NCI-H1694 (cell line): ENCODE measurements at places on chromosomes 13 and 19.

GRCh38 chr19:57034544-57034943 is 85.2 kb upstream of the USP29 start:
- DNase-seq, result no peak

DNA sequence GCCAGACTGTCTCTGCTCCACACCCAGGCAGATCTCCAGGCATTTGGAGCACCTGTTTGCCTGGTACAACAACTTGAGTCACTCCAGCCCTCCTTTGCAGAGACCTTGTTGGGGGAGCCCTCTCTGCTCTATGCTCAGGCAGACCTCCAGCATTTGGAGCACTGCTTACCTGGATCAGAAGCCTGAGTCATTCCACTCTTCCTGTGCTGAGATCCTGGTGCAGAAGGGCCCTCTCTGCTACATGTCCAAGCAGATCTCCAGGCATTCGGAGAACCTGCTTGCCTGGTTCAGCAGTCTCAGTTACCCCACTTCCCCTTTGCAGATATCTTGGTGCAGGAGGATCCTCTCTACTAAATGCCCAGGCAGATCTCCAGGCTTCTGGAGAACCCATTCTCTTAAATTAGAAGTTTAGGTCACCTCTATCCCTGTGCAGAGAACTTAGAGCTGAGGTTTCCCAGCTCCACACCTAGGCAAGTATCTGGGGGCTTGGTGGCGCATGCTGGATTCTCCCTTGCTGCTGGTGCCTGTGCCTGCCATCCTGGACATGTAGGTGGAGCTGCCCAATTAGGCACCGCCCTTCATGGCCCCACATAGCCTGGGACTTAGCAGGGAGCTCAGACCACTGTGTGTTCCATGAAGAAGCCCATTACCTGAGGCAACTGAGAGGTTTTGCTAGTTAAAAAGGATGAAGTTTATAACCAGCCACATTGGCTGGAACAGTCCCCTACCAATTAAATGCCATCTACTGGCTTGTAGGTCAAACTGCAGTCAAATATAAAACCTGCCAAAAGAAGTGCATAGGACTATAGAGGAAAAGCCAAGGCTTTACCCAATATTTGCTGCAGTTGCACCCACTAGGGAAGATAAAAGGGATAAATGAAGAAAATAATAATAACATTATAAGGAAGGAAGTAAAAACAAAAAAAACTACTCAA is 97.6 kb upstream of the SLITRK6 start:
- no peak for DNase-seq

DNA sequence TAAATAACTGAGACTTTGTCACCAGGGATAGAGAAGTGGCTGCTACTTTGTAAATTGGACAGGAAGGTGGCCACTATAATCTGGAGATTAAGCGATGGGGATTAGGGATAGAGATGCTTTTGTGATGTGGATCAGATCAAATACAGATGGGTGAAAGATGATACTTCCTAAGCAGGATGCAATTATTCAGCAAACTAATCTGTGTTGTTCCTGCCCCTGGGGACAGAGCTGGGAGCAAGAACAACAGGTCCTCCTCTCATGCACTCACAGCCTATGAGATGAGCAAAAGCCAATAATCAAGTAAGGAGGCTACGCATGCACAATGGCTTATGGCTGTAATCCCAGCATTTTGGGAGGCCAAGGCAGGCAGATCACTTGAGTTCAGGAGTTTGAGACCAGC is 4.6 kb downstream of the RGL3 start:
- DNase-seq, result no peak

DNA sequence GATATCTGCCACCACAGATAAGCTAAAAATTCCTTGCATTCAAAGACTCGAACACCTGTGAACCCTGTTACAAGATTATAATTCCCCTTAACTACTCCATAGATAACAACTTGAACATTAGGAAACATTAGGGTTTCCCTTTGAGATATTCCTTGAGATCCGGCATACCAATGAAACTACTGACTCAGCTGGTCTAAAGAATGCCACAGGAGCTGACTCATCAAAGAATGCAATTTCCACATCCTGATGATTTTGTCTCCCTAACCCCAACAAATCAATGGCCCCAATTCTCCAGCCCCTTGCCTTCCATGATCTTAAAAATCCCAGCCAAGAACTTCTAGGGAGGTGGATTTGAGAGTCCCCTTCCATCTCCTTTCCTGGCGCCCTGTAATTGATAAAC is 35.6 kb upstream of the ZNF599 start:
- no peak for DNase-seq

GRCh38 chr13:38661010-38661675 is 25.7 kb upstream of the FREM2 start:
- DNase-seq, result no peak

DNA sequence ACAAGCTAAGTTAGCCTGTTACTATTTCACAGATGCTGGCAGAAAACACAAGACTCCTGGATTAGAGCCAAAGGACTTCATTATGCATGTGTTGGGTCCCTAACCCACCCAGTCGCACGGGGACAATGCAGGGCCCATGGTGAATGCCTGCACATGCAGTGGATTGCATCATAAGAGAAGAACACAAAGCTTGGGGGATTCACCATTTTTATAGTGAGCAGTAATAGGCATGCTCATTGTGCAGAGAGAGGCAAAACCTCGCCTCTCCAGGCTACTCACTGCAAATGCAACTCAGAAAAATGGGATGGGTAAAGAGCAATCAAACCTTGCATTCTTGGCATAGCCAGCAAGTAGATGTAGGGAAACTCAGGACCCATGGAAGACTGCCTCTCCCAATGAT is 115.8 kb downstream of the DIAPH3 start:
- DNase-seq, result no peak

DNA sequence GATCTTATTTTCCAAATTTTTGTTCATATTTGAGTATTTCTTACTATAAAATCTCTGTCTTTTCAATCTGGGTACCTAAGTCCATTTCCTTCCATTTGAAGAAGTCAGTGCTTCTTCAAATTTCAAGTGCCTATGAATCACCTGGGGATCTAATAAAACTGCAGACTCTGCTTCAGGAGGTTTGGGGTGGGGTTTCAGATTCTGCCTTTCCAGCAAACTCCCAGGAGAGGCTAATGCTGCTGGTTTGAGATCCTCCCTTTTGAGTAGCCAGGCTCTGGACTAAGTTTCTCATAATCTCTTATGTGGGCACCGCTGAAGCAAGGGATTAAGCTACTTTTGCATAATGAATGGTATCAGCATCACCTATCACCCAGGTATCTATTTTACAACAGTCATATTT is 242.4 kb downstream of the RGCC start:
- DNase-seq, result no peak

DNA sequence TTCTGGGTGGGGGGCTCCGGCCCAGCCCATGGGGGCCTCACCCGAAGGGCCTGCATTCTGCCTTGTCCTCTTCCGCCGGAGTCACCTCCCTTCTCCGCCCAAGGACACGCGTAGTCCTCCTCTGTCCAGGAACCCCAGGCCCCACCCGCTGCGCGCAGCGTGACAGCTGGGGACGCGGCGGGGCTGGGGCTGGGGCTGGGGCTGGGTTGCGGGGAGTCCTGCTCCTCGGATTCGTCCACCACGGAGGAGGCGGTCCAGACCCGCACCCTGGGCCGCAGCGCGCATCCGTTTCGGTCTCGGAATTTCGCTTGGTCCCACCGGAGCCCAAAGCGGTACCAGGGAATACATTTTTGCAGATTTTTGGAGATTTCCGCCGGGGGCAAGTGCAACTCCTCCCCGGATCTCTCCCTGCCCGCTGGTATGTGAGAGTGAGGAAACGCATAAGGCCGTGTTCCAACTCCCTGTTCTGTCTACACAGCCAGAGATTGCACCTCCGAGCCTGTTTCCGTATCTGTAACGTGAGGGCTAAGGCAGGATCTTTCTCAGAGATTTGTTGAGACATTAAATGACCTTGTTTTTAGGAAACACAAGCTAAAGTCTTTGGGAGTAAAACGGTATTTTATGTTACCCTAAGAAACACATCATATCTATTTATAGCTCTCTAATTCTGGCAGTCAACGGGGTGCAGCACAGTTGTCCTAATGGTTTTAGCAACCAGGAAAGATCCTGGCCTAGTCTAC is at the start of gene COX7A1:
COX7A1 (minus strand) TSS at position 96 of the 740 bp plus-strand sequence; CDS start at position 56, 40 bp downstream.
- no peak for DNase-seq

- DNase-seq, result no peak
Measured at GRCh38 chr19:50952910-50953309, at the start of gene KLK5. KLK5 (minus strand) TSS chr19:50953038; CDS start chr19:50952657, 381 bp downstream.

DNA sequence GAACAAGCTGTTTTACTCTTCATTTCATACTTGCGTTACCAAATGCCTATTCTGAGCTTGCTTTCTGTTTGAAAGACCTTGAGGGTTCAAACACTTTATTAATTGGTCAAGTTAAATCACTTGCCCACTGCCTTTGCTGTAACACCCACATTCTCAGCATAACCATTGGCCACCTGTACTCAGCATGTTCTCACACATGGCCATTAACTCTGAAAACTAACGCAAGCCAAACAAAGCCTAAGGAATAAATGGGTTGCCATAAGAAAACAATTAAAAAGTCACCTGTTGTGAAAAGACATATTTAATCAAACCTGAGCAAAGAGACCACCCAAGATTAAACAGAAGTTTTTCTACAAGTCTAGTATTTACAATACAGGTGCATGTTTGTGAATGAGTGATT is 517.2 kb upstream of the SPRY2 start:
- no peak for DNase-seq

- no peak for DNase-seq
Measured at GRCh38 chr13:39313721-39314120, 275.5 kb downstream of the NHLRC3 start.

DNA sequence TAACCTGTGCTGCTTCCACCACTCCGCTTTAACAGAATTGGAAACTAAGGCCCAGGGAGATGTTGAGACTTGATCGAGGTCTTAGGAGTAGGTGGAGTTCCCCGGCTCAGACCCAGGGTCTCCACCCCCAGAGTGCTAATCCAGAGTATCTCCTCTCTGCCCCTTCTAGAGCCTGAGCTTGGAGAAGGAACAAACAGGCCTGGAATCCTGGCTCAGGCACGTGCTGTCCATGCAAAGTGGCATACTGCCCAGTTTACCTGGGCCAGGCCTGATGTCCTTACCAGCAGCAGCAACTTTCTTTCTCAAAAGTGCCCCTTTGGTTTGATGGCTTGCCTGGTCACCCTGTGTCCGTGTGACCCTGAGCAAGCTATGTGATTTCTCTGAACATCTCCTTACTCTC is 3.7 kb downstream of the SYNGR4 start:
- no peak for DNase-seq

DNA sequence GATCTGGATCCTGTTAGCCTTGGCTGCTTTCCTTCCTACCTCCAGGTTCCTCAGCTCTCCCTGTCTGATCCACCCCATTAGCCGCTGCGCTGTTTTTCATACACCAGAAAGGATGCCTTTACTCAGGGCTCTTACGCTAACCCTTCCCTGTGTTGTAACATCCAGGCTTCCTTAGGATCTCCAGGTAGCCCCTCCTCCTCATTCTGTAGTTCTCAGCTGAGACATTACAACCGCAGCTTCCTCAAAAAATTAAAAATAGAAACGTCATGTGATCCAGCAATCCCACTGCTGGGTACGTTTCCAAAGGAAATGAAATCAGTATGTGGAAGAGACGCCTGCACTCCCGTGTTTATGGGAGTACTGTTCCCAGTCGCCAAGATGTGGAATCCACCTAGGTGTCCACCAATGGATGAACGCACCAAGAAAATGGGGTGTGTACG is 18.4 kb upstream of the MYADM start:
- DNase-seq, result no peak
